ENCODE measurements at places on chromosomes 1 and 21.

DNA sequence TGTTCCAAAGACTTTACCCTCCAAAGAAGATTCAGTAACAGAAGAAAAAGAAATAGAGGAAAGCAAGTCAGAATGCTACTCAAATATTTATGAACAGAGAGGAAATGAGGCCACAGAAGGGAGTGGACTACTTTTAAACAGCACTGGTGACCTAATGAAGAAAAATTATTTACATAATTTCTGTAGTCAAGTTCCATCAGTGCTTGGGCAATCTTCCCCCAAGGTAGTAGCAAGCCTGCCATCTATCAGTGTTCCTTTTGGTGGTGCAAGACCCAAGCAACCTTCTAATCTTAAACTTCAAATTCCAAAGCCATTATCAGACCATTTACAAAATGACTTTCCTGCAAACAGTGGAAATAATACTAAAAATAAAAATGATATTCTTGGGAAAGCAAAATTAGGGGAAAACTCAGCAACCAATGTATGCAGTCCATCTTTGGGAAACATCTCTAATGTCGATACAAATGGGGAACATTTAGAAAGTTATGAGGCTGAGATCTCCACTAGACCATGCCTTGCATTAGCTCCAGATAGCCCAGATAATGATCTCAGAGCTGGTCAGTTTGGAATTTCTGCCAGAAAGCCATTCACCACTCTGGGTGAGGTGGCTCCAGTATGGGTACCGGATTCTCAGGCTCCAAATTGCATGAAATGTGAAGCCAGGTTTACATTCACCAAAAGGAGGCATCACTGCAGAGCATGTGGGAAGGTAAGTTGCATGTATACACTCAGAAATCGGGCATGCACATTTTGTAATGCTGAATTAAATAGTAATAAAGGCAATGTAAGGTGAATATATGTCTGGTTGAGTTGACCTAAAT lies 97.2 kb downstream of the ZFYVE9 start:
- no peak for DNase-seq

DNA sequence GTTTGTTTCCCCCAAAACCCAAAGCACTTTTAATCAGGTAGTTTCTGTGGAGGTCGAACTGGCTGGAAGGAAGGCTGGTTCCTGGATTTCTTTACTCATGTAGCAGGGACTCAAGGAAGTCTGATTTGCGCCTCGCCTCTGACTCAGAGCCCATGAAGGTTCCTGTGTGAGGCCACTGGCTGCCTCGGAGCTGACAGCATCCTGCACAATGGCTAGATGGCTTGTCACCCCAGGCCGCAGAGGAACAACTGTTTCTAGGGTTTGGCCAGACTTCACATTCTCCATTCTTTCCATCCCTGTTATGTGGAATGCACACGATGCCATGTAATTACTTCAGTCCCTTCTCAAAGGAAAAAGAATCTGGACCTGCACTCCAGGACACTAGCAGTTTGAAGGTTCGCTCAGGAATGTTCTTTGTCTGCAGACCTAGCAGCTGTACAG lies 39.1 kb upstream of the PRSS38 start:
- DNase-seq: no peak

DNA sequence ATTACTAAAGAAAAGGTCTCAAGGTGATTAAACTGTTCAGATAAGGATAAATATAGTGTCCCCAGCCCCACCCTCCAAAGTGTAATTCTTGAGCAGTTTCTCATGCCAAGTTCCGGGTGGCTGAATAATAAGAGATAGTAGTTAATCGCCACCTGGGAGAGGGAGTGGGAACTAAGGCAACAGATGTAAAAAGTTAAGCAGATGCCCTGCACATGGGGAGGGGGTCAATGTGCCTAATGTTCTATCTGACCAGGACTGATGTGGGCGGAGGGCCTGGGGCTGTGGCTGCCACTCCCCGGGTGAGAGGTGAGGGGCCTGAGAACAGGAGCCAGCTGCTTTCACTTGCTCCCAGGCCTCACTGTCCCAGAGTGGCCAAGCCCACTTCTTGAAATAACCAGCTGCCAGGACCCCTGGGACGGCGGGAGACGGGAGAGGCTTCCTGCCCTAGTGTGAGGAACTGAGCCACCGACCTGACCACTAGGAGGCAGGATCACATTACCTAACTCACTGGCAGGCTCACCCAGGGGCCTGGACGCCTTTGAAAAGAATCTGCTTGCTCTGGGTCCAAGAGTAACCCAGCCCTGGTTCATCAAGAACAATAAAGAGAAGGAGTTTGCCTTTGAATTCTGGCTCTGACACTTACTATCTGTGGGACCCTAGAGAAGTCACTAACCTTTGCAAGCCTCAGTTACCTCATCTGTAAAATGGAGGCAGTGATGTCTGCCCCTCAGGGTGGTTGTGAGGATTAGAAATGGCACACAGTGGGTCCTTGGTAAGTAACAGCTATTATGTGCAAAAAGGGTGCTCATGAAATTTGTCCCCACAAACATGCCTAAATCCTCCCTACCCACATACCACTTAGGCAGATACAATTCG lies 179.2 kb downstream of the ATG4C start:
- peak; percentile 90 for DNase-seq

- no peak for DNase-seq
Observed at GRCh38 chr1:84426376-84426775, 28.1 kb downstream of the DNASE2B start.

DNA sequence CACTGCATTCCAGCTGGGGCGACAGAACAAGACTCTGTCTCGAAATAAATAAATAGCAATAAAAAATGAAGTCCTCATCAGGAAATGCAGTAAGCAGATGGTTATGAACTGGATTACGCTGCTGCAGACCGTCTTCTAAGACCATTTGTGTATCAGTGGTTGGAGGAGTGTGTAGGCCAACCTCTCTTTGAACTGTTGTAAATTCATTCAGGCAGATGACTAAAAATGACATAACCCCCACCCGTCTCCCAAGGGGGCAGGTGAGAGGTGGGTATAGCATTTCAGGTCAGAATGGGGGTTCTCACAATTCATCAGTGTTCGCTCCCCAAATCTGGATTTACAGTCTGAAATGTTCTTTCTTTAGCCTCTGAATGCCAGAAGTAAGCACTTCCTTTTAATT lies 177.3 kb downstream of the KIF26B start:
- no peak for DNase-seq

GRCh38 chr1:2227346-2228156 lies 568 bp upstream of the SKI start:
- DNase-seq: peak; percentile 100

- DNase-seq: no peak
Observed at GRCh38 chr1:34655206-34655874, 99.5 kb upstream of the GJB5 start.

GRCh38 chr1:225977937-225978748 lies 21.0 kb downstream of the SDE2 start:
- DNase-seq: no peak

GRCh38 chr1:89843273-89844130 lies 22.7 kb downstream of the LRRC8D start:
- DNase-seq: peak; percentile 89

GRCh38 chr21:32143241-32143939 lies 135.5 kb downstream of the MIS18A start:
- no peak for DNase-seq

- DNase-seq: no peak
Observed at GRCh38 chr1:165054627-165055026, 301.9 kb downstream of the LMX1A start.

DNA sequence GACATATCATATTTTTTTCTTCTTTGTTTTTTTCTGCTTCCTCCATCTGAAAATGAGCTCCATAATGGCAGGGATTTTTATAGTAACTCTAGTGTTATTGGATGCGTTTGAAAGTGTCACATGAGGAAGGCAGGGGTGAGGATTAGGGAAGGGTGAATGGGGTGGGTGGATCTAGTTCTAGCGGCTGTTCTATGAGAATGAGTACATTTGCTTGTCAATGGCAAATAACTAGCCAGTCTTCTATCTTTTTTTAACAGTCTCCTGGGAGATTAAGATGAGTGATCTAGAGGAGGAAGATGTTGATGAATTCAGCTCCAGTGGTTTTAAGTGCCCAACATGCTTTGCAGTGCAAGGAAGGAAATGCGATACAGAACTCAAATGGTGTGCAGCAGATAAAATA lies 5.8 kb downstream of the OR14I1 start:
- no peak for DNase-seq

GRCh38 chr1:1349256-1350012 lies at the start of gene DVL1:
Gene DVL1 (minus strand): TSS chr1:1349418. CDS start chr1:1349065, 353 bp downstream.
- DNase-seq: peak; percentile 98

DNA sequence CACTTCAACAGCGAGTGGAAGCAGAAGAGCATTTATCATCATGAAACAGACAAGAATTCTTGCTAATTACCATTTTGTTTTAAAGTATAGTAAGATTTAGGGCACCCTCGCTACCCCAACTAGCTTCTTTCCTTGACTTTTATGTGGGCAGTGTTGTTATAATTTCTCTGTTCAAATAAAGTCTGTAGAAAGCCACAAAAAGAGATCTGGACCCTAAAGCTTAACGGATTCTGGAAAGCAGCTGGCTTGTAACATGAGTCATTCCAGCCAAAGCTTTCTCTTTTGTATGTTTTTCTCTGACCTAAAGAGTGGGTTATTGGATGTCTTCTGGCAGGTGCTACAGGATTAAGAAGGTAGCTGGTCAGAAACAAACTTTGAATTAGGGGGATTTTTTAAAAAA lies 37.4 kb downstream of the RUNX1 start:
- no peak for DNase-seq

GRCh38 chr1:233281711-233282581 lies 13.6 kb downstream of the PCNX2 start:
- no peak for DNase-seq

- no peak for DNase-seq
Observed at GRCh38 chr1:7450838-7451237, 320.3 kb upstream of the VAMP3 start.

DNA sequence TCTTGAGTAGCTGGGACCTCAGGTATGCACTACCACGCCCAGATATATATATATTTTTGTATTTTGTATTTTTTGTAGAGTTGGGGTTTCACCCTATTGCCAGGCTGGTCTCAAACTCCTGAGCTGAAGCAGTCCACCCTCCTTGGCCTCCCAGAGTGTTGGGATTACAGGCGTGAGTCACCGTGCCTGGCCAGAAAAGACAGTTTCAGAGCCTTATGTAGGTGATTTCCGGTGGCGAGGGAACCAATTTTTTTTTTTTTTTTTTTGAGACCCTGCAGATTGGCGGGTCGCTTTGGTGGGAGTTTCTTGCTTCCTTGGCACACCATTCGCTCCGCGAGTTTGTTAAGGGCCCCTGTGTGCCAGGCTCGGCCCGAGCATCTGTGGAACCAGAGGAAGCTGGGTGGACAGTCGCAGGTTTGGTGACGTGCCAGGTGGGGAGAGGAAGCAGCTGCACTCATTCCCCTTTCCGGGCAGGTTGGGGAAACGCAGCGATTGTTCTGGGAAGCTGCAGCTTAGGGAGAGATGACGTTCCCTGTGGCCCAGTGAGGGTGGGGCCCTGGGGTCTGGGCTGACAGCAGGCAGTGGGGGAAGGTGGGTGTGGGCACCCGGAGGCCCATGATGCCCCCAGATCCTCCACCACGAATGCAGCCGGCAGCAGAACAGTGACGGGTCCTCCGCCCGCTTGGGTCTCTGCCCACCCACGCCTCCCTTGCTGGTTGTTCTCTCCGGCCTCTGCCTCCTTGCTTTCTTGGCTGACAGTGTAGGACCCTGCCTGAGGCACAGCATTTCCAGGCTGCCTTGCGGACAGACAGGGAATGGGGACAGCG lies 25.1 kb downstream of the SPSB1 start:
- DNase-seq: peak; percentile 63

DNA sequence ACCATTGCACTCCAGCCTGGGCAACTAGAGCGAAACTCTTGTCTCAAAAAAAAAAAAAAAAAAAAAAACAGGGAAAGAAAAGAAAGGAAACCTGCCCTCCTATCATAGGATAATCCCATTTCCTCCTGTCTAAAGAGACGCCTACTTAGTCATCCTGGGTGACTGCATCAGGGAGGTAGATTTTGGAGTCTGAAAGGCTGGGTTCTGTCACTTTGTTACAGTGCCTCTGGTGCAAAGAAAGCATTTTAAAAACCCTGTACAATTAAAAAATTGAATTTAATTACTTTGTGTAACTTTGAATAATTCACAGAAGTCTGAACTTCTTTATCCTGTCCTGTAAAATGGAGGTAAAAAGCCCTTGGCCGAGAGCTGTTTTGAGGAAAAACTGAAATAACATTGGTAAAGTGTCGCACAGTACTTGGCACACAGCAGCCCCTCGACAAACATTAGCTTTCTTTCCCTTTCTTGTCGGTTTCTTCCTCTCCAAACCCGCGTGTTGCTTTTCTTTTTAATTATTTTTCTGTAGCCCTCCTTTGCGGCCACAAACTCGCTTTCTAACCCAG lies 657 bp upstream of the HDAC1 start:
- peak; percentile 43 for DNase-seq

DNA sequence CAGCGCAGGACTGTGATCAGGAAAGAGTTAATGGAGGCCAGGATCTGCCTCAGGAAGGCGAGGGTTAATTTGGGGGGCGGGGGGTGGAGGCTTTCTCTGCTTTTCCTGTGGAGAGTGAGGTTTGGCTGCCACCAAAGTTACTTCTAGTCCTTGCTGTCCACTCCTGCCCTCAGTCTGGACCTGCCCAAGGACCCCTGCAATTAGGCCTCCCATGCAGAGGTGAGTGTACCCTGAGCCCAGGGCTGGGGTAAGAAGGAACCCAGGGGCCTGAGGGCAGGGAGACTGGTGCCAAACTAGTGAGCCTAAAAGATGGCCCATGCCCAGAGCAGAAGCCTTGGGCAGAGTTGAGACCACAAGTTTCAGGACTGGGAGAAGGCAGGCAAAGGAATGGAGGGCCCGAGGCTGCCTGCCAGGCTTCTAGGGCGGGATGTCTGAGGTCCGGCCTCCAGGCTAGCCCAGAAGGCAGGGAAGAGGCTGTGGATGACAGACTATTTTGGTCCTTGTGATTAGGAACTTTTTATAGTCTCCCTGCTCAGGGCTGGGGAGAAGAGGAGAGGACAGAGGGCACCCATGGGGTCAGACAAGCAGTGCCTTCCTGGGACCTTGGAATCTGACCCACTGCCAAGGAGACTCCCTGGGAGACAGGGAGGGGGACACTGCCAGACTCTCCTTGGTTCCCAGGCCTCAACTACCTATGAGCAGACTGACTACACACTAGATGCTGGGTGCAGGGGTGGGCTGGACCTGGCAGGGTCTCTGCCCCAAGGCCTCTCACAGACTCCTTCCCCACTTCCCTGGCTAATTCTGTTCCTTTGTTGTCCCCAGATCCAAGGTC lies at the start of gene FAM110D:
Gene FAM110D, plus strand, starts transcription at position 172 of the 835 bp plus-strand sequence. CDS start 2,213 bp downstream, outside the sequence.
- DNase-seq: peak; percentile 60

- DNase-seq: no peak
Observed at GRCh38 chr21:17613242-17613676, 558 bp upstream of the BTG3 start.

- peak; percentile 51 for DNase-seq
Observed at GRCh38 chr1:230423261-230423660, 2.9 kb downstream of the PGBD5 start.

DNA sequence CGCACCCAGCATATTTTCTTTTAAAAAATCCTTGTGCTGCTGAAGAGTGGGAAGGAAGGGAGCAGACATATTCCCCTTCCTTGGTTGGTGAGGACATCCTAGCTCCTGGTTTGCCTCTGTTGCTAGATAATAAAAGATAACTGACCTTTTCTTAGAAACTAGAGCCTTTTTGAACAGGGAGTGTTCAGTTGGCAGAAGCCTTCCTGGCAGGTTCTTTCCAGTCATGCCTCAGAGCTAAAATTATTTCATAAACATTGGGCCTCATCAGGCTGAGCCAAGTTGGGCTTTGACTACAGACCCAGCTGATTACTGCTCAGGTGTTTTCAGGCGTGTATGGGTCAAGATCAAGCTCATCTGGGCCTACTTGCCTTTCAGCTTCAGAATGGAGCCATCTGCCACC lies 22.7 kb upstream of the SH3BGRL3 start:
- DNase-seq: no peak
